ENCODE measurements at places on chromosomes 7 and 10.

GRCh38 chr10:52652431-52653262 lies 119.9 kb downstream of the MBL2 start:
- DNase-seq = no peak

GRCh38 chr10:104527013-104527412 lies 114.1 kb upstream of the SORCS3 start:
- no peak for DNase-seq

GRCh38 chr7:19508821-19509220 lies 200.0 kb downstream of the POLR1F start:
- no peak for DNase-seq

- no peak for DNase-seq
Measured at GRCh38 chr10:119409906-119410305, 132.6 kb downstream of the RGS10 start.

DNA sequence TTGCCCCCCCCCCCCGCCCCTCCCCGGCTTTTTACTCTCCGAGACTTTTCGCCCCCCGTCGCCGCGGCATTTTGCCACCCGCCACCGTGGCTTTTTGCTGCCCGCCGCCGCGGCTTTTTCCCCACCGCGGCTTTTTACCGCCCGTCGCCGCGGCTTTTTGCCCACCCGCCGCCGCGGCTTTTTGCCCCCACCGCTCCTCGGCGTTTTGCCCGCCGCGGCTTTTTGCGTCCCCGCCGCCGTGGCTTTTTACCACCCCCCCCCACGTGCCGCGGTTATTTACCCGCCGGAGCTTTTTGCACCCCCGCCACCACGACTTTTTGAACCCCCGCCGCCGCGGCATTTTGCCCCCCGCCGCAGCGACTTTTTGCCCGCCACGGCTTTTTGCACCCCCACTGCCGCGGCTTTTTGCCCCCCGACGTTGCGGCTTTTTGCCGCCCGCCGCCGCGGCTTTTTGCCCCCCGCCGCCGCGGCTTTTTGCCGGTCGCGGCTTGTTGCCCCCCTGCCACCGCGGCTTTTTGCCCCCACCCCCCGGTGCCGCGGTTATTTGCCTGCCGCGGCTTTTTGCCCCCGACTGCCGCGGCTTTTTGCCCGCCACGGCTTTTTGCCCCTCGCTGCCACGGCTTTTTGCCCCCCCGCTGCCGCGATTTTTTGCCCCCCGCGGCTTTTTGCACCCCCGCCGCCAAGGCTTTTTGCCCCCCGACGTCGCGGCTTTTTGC lies 461.1 kb downstream of the ZNF33B start:
- no peak for DNase-seq

- DNase-seq = no peak
Measured at GRCh38 chr10:58307676-58308075, 27.1 kb upstream of the UBE2D1 start.

DNA sequence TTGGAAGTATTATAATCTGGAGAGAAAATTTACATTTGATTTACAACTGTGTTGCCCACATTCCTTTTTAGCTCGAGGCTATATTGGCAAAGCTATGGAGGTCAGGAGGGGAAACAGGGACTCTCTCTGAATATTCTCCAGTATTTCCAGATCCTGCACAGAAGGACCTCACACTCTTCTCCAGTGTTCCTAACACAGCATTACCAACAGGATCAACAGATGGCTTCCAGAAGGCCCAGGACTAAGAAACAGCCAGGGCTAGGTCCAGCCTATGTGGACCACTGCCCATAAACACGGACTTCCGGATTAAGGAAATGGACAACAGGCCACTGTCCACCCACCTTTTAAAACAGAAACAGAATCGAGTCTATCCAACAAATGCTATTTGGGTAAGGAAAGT lies 65.3 kb downstream of the CHCHD3 start:
- DNase-seq = no peak

- DNase-seq = no peak
Measured at GRCh38 chr7:27242154-27242553, 448 bp upstream of the EVX1 start.

DNA sequence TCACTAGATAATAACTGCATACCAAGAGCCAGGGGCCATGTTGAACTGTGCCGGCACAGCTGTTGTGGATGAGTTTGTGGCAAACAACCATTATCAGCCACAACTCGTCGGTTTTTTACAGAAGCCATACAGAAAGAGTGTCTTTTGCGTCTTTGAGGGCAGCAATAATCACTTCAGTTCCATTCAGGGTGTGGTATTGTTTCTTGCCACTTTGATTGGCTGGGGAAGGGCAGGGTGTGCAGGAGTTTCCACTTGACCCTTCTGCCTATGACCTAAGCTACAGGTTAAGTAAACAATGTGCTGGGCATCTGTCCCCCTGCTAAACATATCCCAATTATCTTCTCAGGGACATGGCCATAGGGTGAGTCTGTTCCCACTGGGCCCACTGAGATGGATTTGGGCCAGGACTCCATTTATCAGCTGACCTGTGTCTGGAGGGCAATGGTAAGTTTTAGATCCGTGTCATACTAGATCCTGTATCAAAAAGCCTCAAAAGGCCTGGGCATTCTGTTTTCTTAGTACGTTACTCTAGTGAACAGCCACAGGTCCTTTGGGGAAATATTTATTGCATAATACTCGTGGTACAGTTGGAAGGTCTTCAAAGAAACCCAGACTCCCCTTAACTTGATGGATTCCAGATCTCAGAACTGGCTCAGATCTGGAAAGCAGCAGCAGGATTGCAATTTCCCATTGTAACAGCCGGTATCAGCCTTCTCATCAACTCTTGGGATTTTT lies 15.9 kb downstream of the ZNF3 start:
- no peak for DNase-seq

- no peak for DNase-seq
Measured at GRCh38 chr10:27457966-27458365, 46.1 kb upstream of the RAB18 start.

- DNase-seq = no peak
Measured at GRCh38 chr10:79299397-79300241, 47.6 kb upstream of the PPIF start.

DNA sequence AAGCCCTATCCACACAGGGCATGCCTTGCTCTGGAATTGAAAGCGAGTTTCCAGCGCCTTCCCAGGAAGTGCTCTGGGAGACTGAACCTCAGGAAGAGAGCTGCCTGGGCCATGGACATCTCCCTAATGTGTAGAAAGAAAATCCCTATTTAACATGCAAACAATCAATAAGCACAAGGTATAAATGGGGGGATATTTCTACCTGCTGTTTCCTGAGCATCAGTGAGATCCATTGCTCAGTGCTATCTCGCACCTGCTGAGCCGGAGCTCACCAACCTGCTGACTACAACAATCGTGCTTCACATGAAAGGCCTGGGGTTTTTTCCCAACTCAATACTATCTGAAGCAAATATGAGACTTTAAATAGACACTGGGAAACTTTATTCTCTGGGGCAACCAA lies 584.0 kb downstream of the GLRX3 start:
- no peak for DNase-seq

DNA sequence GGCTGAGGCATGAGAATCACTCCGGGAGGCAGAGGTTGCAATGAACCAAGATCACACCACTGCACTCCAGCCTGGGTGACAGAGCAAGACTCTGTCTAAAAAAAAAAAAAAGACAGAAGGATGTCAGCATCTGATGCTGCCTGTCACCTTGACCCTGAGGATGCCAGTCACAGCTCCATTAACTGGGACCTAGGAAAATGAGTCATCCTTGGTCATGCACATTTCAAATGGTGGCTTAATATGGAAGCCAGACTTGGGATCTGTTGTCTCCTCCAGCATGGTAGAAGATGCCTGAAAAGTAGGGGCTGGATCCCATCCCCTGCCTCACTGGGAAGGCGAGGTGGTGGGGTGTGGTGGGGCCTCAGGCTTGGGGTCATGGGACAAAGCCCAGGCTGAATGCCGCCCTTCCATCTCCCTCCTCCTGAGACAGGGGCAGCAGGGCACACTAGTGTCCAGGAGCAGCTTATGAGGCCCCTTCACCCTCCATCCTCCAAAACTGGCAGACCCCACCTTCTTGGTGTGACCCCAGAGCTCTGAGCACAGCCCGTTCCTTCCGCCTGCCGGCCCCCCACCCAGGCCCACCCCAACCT lies 1.3 kb downstream of the NOS3 start:
- no peak for DNase-seq

DNA sequence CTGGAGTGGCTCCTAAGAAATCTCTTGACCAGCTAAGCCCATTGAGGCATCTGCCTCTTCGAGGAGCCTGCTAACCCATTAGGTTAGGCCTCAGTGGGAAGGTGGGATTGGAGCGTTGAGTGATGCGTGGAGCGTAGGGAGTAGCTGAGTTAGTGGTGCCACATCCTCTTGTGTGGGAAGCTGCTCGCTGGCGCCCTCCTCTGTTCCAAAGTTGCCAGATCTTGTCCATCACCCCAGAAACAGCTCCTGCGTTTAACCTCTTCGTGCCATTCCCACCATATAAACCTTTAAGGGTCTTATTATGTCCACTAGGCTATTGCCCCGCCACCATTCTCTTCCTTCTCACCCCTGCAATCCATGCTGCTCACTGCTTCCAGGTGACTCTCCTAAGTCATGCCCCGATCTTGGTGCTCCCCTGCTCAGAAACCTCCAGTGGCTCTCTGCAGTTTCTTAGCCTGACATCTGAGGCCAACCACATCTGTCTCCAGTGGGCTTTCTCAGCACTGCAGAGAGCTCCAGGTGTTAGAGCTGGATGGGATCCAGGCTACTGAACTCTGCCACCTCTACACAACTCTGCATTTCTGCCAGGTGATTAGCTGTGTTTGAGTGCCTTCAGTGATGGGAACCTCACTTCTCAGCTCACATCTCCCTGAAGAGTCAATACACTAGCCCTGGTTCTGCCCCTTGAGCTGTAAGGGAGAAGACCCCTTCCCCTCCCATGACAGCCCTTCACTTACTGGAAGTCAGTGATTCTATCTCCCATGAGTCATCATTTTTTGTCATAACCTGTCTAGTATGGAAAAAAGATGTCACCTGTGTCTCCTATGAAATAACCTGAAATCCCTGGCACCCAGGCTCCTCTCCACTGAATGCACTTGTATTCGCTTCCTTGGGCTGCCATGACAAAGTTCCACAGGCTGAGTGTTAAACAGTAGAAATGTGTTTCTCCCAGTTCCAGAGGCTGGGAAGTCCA lies 65.0 kb upstream of the FGFR2 start:
- no peak for DNase-seq

DNA sequence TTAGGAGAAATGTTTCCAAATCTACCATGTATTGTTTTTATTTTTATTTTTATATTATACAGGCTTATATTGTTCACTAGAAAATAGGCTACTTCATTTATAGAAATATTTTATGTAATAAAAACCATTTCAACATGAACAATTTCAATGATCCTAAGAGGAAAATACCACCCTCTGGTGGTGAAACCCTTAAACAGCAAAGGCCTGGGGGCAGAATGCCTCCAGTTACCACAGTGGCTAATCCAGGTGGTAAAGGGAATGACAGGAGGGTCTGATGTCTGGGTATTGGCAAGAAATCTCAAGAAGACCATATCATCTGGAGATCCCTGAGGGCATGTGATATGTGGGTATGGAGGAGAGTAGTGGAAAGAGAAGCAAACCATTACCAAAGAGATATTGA lies 19.3 kb downstream of the MACC1 start:
- DNase-seq = no peak

DNA sequence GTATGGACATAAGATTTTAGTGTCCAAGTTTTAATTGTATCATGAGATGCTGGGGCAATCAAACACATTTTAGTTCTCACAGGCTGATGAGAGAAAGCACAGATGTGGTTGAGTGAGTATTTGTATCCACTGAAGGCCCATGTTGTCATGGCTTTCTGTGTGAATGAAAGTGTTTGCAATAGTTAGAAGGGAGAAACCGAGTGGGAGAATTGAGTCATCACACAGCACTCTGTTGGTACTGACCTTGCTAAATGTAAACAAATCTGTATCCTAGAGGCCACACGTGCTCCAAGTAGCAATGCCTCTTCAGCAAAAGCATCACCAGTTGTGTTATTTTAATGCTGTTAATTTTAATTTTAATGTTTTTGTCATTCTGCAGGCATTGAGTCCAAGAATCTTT lies 121.2 kb downstream of the EMX2 start:
- no peak for DNase-seq

- no peak for DNase-seq
Measured at GRCh38 chr7:95646350-95646749, 50.0 kb upstream of the PDK4 start.

GRCh38 chr7:1290026-1290678 lies 57.5 kb downstream of the UNCX start:
- no peak for DNase-seq

DNA sequence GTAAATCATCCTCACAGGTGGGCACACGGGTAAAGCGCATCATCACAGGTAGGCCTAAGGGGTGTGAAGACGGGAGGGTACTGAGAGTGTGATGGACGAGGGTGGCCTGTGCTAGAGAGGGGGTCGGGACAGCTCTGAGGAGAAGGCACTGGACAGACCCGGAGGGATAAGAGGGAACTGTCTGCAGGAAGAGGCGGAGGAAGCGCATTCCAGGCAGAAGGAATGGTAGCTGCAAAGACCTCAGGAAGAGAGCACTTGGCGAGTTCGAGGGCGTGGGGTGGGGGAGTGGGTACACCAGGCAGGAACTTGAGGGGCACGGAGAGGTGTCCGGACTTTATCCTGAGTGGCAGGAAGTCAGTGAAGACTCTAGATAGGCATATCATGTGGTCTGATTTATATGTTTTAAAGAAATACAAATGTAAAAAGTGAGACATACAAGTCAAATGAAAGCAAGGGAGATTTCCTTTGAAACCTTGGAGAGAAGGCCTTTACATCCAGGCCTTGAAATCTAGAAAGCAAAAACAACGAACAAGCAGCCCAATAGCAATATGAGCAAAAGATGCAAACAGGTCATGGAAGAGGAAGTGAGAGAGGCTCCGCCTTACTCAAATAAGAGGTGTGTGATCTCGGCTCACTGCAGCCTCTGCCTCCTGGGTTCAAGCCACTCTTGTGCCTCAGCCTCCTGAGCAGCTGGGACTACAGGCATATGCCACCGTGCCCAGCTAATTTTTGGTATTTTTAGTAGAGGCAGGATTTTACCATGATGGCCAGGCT lies 3.6 kb downstream of the LHPP start:
- DNase-seq = no peak

GRCh38 chr7:50556247-50556991 lies 8.8 kb downstream of the DDC start:
- DNase-seq = no peak

GRCh38 chr10:133315847-133316246 lies 7.1 kb downstream of the ZNF511 start:
- no peak for DNase-seq

GRCh38 chr10:95675403-95676116 lies 18.2 kb downstream of the TCTN3 start:
- no peak for DNase-seq

Measured in activated CD8-positive, alpha-beta memory T cell treated with anti-CD3 and anti-CD28 coated beads for 4 hours (primary cell).